ENCODE measurements at places on chromosomes 5 and 9.
A peak's percentile ranks its signal among the peaks of the same experiment; 100 is the strongest.

DNA sequence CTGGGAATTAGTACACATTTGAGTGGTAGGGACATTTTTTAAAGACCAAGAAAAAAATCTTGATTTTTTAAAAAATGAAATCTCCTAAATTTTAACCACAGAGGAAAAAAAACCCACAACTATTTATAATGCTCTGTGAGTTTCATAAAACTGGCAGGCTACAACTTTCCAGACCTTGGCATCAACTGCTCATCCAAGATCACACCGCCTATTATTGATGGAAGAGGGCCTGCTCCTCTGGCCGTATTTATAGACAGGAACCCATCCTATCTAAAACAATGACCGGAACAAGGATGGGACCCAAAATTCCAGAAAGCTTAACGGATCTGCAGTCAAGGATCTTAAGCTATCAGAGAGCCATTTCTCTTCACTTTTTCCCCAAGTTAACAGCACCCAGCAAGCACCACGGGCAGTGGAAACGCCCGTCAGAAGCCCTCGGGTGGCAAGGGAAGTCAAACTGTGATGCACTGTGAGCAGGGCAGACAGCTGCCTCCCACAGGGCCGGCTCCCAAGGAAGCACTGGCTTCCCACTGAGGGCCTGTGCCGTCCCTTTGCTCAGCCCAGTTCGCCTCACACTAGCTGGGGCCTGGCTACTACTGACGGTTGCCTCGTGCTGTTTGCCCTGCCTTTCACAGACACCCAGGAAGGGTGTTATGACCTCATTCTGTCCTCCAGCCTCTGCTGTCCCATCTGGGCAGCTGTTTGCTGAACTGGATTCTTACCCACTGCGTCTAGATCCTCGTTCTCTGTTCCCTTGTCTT is 62.8 kb downstream of the CDC14B start:
- DNase-seq, result no peak

- DNase-seq, result no peak
Observed at GRCh38 chr5:179403426-179404147, 58.3 kb upstream of the ADAMTS2 start.

GRCh38 chr9:8095672-8096086 is 296.1 kb upstream of the DMAC1 start:
- DNase-seq, result no peak

DNA sequence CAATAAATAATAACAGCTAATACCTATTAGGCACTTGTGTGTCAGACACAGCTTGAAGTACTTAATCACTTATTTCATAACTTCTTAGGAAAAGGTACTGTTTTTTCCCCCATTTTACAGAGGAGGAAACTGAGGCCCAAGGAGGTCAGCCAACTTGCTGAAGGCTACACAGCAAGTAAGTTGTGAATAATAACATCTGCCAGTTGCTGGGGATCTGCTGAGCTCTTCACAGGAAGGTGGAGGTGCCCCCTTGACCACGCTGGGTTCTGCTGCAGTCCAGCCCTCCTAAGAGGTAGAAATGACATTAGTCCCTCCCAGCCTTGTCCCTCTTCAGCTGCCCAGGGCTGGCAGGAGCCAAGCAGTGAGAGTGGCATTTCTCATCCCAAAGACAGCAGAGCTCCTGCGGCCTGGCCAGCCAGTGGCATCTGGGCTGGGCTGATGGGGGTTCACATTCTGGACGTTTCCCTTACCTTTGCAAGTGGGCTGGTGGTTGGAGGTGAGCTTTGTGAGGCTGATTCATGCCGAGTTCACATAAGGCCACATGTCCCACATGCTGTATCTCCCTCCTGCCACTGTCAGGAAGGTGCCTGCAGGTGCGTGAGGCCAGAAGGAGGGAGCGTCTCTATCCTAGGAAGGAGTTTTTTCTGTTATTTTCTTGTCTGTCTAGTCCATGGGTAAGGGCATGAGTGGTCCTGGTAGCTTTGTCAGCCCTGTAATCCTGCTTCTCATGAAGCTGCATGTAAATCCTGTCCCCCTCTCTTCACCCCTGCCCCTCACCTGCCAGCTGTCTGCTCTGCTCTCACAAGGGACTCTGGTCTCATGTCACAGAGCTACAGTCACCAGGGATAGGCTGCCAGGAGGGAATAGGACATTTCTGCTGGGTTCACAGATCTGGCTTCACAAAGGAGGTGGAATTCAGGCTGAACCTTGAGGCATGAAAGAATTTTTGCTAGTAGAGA is 171.7 kb downstream of the MACROH2A1 start:
- peak; percentile 51 for DNase-seq

- no peak for DNase-seq
Observed at GRCh38 chr5:142479150-142479549, 154.3 kb upstream of the SPRY4 start.

- DNase-seq, result no peak
Observed at GRCh38 chr5:157963761-157964160, 104.8 kb upstream of the CLINT1 start.

DNA sequence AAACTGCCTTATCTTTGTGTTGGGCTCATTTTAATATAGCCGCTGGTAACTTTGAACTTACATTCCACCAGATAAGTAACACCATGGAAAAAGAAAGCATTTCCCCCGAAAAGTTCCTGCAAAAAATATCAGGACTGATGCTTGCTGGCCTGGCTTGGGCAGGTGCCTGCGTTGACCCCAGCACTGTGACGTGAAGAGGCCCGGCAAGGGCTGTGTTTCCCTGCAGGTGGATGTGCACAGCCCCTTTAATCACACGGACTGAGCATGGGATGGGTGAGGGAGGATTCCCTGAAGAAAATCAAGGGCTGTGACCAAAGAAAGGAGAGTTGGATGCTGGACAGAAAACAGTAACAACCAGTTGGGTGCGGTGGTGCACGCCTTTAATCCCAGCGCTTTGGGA is 138.2 kb downstream of the NSG2 start:
- no peak for DNase-seq

GRCh38 chr9:137354153-137354844 is 52.2 kb upstream of the NRARP start:
- no peak for DNase-seq

GRCh38 chr9:5556101-5556705 is 45.9 kb downstream of the PDCD1LG2 start:
- no peak for DNase-seq

DNA sequence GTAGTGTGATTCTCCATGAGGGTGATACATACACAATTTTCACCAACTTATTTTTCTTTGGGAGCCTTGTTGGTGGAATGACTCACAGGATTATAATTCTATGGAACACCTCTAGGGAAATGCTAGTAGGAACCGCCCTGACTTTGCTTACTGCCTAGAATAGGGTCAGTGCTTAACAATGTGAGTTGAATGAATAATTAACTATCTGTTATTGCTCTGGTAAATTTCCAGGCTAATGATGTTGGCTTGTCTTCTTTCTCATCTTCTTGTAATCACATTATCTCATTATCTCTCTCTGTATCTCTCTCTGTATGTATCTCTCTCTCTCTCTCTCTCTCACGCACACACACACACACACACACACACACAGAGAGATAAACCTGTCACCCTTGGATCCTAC is 291.1 kb downstream of the TRIM32 start:
- DNase-seq, result no peak
